ENCODE measurements at places on chromosomes 1 and 21. TPM values are rescaled to one million over a fixed set of nuclear protein-coding genes. Genes with fewer than 3 reads are reported as not detected.

- no peaks in the 10 kb centered on the region for H3K27me3 ChIP-seq
- H3K4me1 ChIP-seq = no peaks in the 10 kb centered on the region
- no peak overlapping the region for H3K4me3 ChIP-seq
These were observed 60.7 kb downstream of the GORAB start for GRCh38 chr1:170592591-170593111.

- no peaks in the 10 kb centered on the region for H3K36me3 ChIP-seq
- no peak overlapping the region for H3K4me3 ChIP-seq
- no peak for DNase-seq
- no peaks in the 10 kb centered on the region for H3K27me3 ChIP-seq
- no peaks in the 10 kb centered on the region for H3K4me1 ChIP-seq
These were observed 33.5 kb upstream of the SSBP3 start for GRCh38 chr1:54439550-54440223.

DNA sequence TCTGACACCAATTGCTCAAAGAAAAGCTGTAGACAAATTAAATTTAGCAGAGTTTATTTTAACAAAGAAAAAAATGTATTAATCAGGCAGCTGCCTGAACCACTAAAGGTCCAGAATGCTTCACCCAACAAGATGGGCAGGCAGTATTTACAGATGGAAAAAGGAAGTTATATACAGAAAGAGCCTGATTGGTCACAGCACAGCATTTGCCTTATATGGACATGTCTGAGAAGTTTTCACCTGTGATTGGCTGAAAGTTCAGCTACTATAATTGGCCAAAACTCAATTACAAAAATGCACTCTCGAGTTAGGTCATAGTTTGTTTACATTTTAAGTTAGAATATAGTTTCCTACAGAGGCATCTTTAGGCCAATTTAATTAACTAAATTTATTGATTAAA, 15.1 kb upstream of the FMO1 start:
- H3K36me3 ChIP-seq = no peaks in the 10 kb centered on the region
- H3K27me3 ChIP-seq = no peaks in the 10 kb centered on the region
- no peak overlapping the region for H3K4me3 ChIP-seq
- no peak for DNase-seq
- no peak overlapping the region for H3K27ac ChIP-seq

SPRR1B gene
- total RNA-seq = not detected

DENND2C gene
- total RNA-seq = 17.3 TPM

DNA sequence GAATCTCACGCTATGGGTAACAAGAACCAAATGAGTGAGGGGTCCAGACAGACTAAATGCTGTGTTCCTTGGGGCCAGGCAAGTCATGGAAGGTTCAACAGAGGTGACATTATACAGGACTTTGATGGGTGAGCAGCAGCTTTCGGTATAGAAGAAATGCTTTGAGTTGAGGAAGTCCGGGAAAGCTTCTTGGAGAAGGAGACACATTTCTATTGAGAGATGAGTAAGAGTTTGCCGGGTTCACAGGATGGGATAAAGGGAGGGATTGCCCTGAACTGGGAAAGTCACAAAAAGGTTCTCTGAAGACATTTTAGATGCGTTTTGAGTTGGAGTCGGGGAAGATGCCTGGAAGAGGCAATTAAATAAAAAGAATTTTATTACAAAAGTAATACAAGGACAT, 580 bp upstream of the AZIN2 start:
- peak overlapping the region; percentile 66 for H3K4me3 ChIP-seq
- no peaks in the 10 kb centered on the region for H3K27me3 ChIP-seq
- no peak overlapping the region for H3K27ac ChIP-seq
- no peak for DNase-seq
- H3K36me3 ChIP-seq = no peaks in the 10 kb centered on the region
- peaks cover 5% of the 10 kb centered on the region for H3K4me1 ChIP-seq

DNA sequence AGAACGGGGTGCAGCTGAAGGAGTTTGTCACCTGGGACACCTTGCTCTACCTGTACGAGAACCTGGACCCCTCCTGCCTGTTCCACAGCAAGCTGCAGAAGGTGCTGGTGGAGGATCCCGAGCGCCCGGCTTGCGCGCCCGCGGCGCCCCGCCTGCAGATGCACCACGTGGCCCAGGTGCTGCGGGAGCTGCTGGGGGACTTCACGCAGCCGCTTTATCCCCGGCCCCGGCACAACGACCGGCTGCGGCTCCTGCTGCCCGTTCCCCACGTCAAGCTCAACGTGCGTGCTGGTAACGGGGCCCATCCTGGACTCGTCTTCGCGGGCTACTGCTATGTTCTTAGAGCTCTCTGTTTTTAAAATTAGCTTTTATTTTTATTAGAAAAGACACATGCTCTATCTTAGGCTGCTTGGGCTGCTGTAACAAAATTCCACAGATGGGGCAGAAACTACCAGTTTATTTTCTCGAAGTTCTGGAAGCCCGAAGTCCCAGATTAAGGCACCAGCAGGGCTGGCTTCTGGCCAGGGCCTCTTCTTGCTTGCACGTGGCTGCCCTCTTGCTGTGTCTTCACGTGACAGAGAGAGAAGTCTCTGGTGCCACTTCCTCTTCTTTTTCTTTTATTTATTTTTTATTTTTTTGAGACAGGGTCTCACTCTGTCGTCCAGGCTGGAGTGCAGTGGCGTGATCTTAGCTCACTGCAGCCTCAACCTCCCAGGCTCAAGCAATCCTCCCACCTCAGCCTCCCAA, 38.1 kb downstream of the TRPM2 start:
- H3K36me3 ChIP-seq = no peaks in the 10 kb centered on the region
- H3K4me3 ChIP-seq = no peak overlapping the region
- H3K27ac ChIP-seq = no peak overlapping the region
- H3K27me3 ChIP-seq = no peaks in the 10 kb centered on the region

Data from Peyer's patch (tissue), 4 donors.